ENCODE measurements at places on chromosomes 7 and 10.

DNA sequence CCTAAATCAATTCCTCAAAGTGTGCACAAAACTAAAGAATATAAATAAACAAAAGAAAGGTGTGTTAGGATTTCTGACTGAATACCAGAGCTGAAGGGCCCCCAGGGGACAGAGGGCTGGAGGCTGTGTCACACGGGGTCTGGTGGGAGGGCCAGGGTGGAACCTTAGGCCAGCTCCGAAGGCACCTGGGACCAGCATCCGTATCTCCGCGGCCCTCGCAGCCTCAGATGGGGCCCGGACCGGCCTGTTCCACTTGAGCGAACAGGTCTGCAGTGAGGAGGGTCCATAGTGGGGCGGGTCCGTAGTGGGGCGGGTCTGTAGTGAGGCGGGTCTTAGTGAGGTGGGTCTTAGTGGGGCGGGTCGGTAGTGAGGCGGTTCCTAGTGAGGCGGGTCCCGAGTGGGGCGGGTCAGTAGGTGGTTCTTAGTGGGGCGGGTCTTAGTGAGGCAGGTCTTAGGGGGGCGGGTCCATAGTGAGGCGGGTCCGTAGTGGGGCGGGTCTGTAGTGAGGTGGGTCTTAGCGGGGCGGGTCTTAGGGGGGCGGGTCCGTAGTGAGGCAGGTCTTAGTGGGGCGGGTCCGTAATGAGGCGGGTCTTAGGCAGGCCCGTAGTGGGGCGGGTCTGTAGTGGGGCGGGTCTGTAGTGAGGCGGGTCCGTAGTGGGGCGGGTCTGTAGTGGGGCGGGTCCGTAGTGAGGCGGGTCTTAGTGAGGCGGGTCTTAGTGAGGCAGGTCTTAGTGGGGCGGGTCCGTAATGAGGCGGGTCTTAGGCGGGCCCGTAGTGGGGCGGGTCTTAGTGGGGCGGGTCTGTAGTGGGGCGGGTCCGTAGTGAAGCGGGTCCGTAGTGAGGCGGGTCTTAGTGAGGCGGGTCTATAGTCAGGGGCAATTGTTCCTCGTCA is 15.1 kb downstream of the GPR146 start:
- DNase-seq = no peak

DNA sequence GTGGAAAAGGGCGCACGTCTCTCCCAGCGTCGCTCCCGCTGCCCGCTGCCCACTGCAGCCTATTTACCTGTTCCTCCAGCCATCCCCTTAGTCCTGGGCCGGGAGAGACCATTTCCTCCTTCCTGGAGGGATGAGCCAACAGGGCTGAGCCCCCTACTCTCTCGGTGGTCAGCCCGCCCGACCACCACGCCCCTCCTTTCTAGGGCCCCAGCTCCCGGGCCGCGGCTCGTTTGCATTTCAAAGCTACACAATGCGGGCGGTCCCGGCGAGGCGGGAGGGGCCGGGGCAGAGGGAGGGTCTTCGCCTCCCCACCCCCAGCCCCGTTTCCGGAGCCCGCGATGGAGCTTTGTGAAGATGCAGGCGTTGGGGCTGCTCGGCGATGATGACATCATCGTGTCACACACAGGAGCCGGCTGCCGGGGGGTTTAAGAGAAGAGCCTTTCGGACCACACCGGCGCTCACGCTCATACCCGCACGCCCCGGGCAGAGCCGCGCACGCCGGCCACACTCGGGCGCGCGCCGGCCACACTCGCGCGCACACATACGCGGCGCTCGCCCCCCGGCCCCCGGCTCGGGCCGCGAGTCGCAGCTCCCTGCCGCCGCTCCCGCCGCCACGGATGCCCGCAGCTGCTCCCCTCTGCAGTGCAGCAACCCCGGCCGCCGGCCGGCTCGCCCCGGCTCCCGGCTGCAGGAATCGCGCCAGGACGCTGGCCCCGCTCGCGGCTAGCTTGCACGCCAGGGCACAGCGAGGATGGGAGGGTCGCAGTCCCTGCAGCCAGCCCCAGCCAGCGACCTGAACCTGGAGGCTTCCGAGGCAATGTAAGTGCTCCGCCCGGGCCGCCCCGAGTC is 107.7 kb upstream of the BTBD16 start:
- DNase-seq = no peak

GRCh38 chr7:155003092-155003375 is at the start of gene PAXIP1:
Gene PAXIP1 (minus strand): TSS chr7:155003124. CDS start chr7:155002929, 195 bp downstream.
- peak; percentile 75 for DNase-seq

DNA sequence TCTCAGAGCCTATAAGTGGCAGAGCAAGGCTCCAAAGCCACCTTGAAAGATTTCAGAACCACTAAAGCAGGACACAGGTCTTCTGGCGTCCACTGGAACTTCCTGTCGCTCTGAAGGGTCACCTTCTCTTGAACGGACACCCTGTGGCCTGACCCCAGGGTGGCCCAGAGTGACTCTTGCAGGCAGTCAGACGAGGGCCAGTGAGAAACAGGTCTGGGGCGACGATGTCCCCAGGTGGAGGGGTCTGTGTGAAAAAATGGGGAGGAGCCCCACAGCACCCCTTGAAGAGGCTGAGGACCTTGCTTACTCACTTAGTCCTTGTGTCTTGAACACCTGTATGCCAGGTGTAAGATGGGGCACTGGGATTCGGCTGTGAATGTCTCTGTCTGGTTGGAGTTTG is 946 bp upstream of the RASGEF1A start:
- DNase-seq = no peak

GRCh38 chr10:35574924-35575352 is 30.2 kb upstream of the GJD4 start:
- DNase-seq = peak; percentile 50

- DNase-seq = no peak
These were observed 167.6 kb downstream of the VTI1A start for GRCh38 chr10:112614586-112614985.

- no peak for DNase-seq
These were observed 152.0 kb upstream of the PCBD1 start for GRCh38 chr10:71040343-71040742.

DNA sequence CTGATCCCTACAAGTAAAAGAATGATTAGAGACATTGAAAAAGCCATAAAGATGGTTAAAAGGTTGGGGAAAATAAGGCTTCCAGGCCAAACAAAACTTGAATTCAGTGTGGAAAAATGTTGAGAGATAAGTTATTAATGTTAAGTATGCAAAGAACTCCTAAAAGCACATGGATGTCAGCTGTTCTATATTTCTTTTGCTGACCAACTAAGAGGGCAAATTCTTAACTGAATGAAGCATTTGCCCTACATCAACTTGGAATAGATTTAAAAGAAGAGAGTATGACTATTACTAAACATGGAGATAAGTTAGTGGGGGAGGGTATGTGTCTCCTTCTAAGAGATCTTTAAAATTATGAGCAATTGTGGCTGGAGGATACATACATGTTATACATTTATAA is 124.8 kb downstream of the KIAA1217 start:
- DNase-seq = no peak

GRCh38 chr10:51250278-51250920 is 176.1 kb downstream of the PRKG1 start:
- DNase-seq = peak; percentile 81

GRCh38 chr7:75689246-75690099 is 49.3 kb downstream of the HIP1 start:
- DNase-seq = peak; percentile 79

- no peak for DNase-seq
These were observed 465.7 kb downstream of the AUTS2 start for GRCh38 chr7:70063927-70064326.

DNA sequence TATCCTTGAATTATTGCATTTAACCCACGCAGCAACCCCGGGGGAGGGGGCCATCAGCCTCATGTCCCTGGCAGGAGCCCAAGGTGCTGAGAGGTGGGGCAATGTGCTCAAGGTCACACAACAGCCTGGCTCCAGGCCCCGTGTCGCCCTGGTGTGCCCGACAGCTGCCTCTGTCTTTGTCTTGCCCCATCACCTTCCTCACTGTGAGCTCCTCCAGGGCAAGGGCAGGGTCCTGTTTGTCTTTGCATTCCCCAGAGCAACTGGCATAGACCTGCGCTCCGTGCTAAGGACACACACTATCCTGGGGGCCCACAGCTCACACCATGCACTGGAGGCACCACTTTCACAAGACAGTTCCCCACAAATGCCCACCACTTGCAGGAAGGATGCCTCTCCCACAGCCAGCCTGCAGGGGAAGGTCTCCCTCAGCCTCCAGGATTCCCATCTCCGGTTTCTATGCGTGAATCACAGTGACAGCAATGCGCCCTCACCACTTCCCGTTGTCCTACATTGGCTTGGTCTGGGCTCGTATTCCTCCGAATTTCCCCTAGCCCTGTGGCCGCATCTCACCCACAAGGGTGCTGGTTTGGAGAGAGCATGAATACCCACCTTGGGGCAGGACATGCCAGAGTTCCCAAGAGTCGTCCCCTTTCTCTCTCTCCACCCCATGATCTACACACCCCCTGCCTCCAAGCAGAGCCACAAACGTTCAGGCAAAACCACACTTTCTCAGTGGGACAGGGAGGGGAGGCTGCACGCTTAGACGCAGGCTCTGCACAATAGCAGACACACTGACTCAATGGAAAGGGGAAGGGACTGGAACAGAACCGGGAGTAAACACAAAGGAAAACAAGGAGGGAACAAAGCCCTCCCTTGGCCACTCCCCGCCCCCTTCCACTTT is 10.3 kb downstream of the ITPRIP start:
- DNase-seq = peak; percentile 92

DNA sequence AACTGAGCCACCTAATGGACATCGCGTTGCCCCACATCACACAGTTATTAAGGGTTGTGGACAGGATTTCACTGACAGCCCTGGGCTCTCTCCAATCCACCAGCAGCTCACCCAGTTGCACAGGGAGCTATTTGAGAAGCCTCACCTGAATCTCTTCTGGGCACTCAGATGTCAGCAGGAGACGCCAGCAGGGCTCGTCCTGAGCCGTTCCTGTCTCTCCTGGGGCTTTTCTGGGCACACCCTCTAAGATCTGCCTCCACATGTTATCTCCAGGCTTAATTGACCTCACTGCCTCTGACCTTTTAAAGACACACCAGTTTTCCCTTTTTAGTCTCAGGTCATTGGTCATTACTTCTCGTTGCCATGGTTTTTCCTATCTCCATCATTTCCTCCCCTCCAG is 63.0 kb downstream of the GRID1 start:
- no peak for DNase-seq

GRCh38 chr10:61076572-61077114 is 132.7 kb upstream of the RHOBTB1 start:
- no peak for DNase-seq

DNA sequence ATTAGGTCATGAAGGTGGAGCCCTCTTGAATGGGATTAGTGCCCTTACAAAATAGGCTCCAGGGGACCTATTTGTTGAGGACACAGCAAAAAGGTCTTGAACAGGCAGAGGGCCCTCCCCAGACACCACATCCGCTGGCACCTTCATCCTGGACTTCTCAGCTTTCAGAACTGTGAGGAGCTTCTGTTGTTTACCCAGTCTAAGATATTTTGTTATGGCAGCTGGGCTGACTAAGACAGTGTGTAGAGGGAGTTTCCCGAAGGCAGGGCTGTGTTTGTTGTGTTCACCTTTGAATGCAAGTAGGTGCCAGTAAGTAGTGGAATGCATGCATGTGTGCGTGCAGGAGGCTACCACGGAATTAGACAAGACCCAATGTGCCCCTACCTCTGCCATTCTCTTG is 106.7 kb downstream of the PTPRE start:
- no peak for DNase-seq

DNA sequence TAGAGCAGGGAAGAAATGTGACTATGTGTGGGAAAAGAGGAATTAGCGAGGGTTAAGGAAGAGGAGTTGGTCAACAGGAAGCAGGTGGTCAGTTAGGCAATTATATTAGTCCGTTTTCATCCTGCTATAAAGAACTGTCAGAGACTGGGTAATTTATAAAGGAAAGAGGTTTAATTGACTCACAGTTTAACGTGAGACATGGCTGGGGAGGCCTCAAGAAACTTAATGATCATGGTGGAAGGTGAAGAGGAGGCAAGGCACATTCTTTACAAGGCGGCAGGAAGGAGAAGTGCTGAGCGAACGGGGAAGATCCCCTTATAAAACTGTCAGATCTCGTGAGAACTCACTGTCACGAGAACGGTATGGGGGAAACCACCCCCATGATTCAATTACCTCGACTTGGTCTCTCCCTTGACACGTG is 35.0 kb downstream of the RAMP3 start:
- DNase-seq = no peak

DNA sequence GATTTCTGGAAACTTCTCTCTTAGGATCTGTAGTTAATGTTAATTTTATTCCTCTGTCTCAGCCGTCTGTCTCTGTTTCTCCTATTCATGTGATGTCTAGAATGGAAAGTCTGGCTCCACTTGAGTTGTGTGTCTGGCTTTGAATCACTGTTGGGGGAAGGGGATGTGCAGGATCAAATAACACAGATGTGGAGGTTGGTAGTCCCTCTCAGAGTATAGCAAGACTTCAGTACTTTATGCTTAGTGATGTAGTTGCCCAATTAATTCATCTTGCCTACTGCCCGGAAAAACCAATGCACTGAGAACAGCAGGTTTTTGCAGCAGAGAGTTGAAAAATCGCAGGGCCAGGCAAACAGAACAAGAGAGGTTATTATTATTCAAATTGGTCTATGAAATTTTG is 79.2 kb downstream of the PHTF2 start:
- peak; percentile 10 for DNase-seq

DNA sequence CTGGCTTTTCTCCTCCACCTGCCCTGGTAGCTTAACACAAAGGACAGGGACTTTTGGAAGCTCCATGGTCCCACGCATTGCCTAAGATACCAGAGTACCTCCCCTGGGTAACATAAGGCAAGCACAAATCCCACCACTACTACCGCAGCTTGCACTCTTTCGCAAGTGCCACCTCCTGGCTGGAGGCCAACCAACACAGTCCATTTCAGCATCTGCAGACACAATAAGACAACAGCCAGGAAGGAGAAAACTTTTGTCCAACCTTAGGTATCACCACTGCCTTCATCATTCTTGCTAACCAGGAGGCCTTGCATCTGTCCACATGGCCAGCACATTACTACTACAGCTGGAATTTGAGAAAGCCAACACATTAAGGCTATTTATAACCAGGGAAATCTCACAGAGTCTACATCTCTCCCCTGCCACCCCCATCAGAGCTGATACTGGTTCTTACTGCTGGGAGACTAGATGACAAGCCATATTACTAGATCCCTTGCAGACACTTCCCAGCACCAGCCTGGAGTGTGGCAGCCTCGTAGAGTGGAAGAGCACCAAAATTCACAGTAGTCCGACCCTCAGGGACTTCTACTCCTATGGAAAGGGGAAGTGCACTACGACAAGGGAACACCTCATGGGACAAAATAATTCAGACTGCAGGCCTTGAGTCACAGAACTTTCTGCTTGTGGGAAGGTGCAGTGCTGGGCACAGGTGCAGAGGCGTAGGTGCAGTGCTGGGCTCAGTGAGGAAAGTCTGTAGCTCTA is 39.8 kb upstream of the CDK13 start:
- peak; percentile 59 for DNase-seq

GRCh38 chr10:131247873-131248272 is 63.6 kb downstream of the TCERG1L start:
- DNase-seq = no peak

- DNase-seq = peak; percentile 93
These were observed at the start of gene FGL2 for GRCh38 chr7:77199013-77199966. Gene FGL2 (minus strand): TSS chr7:77199819. CDS start chr7:77199793, 26 bp downstream.

- no peak for DNase-seq
These were observed 11.6 kb downstream of the GNG11 start for GRCh38 chr7:93933156-93933555.
